ENCODE measurements at places on chromosomes 11 and 22. TPM values are rescaled to one million over a fixed set of nuclear protein-coding genes. Genes with fewer than 3 reads are reported as not detected.

GRCh38 chr11:77993902-77994301 lies 566 bp downstream of the INTS4 start:
- no peak for DNase-seq

DNA sequence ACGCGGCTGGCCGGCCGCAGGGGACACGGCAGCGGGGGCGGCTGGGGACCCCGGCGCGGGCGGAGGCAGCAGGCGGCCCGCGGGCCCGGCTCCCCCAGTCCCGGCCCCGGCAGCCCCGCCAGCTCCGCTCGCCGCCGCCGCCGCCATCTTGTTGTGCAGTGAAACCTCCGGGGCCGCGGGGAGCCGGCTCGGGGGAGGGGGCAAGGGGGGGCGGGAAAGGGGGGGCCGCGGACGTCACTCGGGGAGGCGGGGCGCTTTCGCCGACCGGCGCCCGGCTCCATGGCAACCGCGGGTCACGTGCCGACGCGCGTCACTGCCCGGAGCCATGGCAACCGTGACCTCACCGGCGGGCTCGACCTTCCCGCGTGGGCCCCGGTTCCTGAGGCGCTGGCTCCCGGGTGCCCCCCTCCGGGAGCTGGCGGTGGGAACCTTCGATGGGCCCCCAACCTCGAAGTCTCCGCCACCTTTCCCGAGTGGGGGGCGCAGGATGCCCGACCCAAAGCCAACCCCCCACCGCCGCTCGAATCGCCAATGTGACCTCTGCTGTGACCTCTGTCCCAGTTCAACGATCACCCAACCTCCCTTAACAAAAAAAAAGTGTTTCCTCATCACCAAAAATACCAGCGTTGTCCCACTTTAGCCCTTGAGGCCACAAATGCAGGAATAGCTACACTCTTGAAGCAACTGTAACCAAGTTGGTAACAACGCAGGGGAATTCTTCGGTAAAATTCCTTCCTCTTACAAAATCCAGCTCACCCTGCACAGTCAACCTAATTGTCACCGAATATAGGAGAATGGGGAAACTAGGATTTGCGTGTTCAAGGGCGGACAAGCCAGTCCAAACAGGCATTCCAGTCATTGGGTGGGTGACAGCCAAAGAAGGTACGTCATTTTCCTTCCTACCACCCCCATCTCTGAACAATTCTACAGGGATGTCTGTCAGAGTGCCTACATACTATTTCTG lies at the start of gene SIK3:
SIK3 (minus strand) TSS at position 160 of the 964 bp plus-strand sequence; CDS start at position 147, 13 bp downstream.
- DNase-seq, result peak; percentile 98

- DNase-seq, result no peak
These were observed 2.4 kb upstream of the PATE1 start for GRCh38 chr11:125743681-125744080.

Gene CREB3L1
- polyA plus RNA-seq, result 15.2 TPM

DNA sequence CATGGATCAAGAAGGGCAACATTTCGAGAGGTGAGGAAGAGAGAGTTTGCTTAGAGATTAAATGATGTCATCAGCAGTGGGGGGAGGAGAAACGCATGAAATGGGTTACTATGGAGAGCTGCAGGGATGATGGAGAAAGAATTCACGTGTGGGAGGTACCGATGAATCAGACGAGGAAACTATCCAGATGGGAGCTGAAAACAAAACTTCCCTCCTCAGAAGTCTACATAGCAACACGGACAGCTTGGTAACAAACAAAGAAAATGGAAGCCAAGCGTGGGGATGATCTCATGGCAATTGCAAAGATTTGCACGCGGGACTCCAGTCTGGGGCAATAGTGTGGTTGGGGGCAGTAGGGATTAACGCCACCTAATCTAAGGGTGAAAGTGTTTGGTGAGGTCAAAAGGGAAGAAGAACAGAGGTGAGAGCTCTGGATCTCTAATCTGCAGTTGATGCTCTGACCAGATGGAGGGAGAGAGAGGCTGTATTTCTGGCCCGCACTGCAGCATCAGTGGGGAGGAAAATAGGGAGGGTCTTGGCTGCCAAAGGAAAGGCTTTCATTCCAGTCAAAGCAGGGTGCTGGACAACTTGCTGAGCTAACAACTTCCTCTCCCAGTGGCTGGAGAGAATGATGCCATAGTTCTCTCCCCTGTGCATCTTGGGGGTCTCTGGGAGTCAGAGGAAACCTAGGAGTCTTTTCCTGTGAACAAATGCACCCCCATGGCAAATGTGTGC lies 43.4 kb upstream of the CSNK2A3 start:
- DNase-seq, result no peak

DNA sequence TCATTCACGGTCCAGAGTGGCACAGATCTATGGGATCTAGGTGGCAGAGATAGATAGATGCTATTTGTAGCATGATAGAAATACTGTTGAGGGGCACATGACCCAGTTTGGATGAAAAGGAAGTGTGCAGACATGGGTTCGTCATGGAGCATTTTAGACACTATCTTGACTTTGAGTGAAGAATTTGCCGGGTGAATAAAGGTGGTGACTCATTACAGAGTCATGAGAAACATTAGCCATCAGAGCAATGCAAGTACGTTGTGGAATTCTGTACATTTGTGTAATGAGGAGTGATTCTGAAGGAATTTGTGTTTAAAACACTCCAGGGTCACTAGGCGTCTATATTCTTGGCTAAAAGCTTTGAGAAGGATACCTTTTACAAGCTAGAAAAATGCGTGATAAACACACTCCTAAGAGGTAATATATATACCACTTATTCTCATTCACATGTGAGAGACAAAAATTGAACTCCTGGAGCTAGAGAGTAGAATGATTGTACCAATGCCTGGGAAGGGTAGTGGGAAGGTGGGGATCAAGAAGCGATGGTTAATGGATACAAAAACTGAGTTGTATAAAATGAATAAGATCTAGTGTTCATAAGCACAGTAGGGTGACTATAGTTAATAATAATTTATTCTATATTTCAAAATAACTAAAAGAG lies 593.7 kb upstream of the LUZP2 start:
- no peak for DNase-seq

GRCh38 chr11:73818846-73819245 lies 31.2 kb downstream of the MRPL48 start:
- no peak for DNase-seq

Gene SH3BP1
- 1.4 TPM for polyA plus RNA-seq

- no peak for DNase-seq
These were observed 195.6 kb downstream of the GRIK4 start for GRCh38 chr11:120707098-120707497.

Gene HSD17B12
- 69.1 TPM for polyA plus RNA-seq

GRCh38 chr22:25540908-25541660 lies 23.4 kb upstream of the GRK3 start:
- DNase-seq, result no peak

GRCh38 chr11:126231725-126232459 lies 20.3 kb downstream of the FAM118B start:
- DNase-seq, result no peak
